Activated CD4-positive, alpha-beta memory T cell treated with anti-CD3 and anti-CD28 coated beads, Interleukin-2, amount 10 ng/mL, durations not matched to agents 7 days and 5 days (primary cell): ENCODE measurements at places on chromosomes 16 and 17.

- no peaks in the 10 kb centered on the region for H3K36me3 ChIP-seq
- no peaks in the 10 kb centered on the region for H3K4me1 ChIP-seq
- no peak overlapping the region for H3K27ac ChIP-seq
- no peaks in the 10 kb centered on the region for H3K27me3 ChIP-seq
Measured at GRCh38 chr17:79590523-79590860, 20.4 kb downstream of the RBFOX3 start.

GRCh38 chr17:7740481-7741001 is 23.0 kb downstream of the DNAH2 start:
- H3K27ac ChIP-seq, result no peak overlapping the region
- H3K36me3 ChIP-seq, result no peaks in the 10 kb centered on the region
- H3K4me3 ChIP-seq, result no peak overlapping the region
- DNase-seq, result no peak
- H3K27me3 ChIP-seq, result peaks cover 21% of the 10 kb centered on the region
- no peaks in the 10 kb centered on the region for H3K4me1 ChIP-seq

DNA sequence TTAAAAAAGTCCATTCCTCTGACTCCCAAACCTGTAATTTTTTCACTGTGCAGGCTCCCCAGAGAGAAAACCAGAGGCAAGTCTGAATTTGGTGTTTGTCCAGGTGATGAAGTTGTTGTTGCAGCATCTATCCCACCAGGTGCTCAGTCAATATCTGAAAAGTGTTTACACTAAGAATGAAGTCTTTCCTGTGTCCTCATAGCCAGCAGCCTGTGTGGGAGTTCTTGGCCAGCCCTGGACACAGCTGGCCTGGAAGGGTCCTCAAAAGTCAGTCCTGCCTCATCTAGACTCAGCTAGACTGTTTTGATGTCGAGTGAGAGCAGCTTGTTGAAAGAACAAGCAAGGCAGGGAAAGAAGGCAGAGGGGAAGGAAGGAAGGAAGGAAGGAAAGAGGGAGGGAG is 3.3 kb upstream of the PMP22 start:
- H3K4me3 ChIP-seq, result no peak overlapping the region
- H3K27ac ChIP-seq, result no peak overlapping the region
- H3K4me1 ChIP-seq, result peaks cover 6% of the 10 kb centered on the region
- no peaks in the 10 kb centered on the region for H3K36me3 ChIP-seq
- no peak for DNase-seq
- H3K27me3 ChIP-seq, result peaks cover 26% of the 10 kb centered on the region

GRCh38 chr17:8969901-8970300 is 4.4 kb upstream of the PIK3R5 start:
- H3K4me3 ChIP-seq, result no peak overlapping the region
- DNase-seq, result no peak
- peaks cover 1% of the 10 kb centered on the region for H3K27me3 ChIP-seq

GRCh38 chr16:65679785-65680184 is 557.9 kb upstream of the CDH11 start:
- H3K27me3 ChIP-seq, result no peaks in the 10 kb centered on the region
- no peaks in the 10 kb centered on the region for H3K4me1 ChIP-seq
- DNase-seq, result no peak
- no peak overlapping the region for H3K4me3 ChIP-seq
- H3K36me3 ChIP-seq, result no peaks in the 10 kb centered on the region
- no peak overlapping the region for H3K27ac ChIP-seq
